ENCODE measurements at places on chromosomes 1 and 21. TPM values are rescaled to one million over a fixed set of nuclear protein-coding genes. Genes with fewer than 3 reads are reported as not detected.

The CLCNKA gene
- 4.7 TPM for total RNA-seq

The MCL1 gene
- total RNA-seq: 607 TPM

The NEK2 gene
- total RNA-seq: 0.35 TPM

The MLLT11 gene
- total RNA-seq: 1.2 TPM

The OR2L13 gene
- total RNA-seq: not detected

The RSRP1 gene
- total RNA-seq: 208 TPM

The FCER1G gene
- total RNA-seq: 82.9 TPM

The AIM2 gene
- total RNA-seq: 1.1 TPM

The ANGPTL7 gene
- total RNA-seq: 19.4 TPM

The KIRREL1 gene
- total RNA-seq: 136 TPM

The TDRD5 gene
- not detected for total RNA-seq

The IGSF5 gene
- total RNA-seq: not detected

The S100A5 gene
- total RNA-seq: not detected

The ZNF593OS gene
- not detected for total RNA-seq

The SYCP1 gene
- total RNA-seq: not detected

The PLA2G2E gene
- not detected for total RNA-seq

The SEMA4A gene
- 15.8 TPM for total RNA-seq

The TMEM269 gene
- 0.35 TPM for total RNA-seq

The DMBX1 gene
- not detected for total RNA-seq

The TMPRSS2 gene
- not detected for total RNA-seq

The OR2T10 gene
- not detected for total RNA-seq

The NBPF19 gene
- total RNA-seq: 36.0 TPM

The PRRX1 gene
- total RNA-seq: 66.6 TPM

The MAN1C1 gene
- 26.0 TPM for total RNA-seq

The RGSL1 gene
- total RNA-seq: not detected

The GJA4 gene
- 64.2 TPM for total RNA-seq

The KIF21B gene
- total RNA-seq: 4.2 TPM

The PIGV gene
- 22.9 TPM for total RNA-seq

The CLDN19 gene
- 0.14 TPM for total RNA-seq

The TRIM46 gene
- total RNA-seq: 5.8 TPM

The MAP1LC3C gene
- total RNA-seq: 2.3 TPM

The PRAMEF18 gene
- total RNA-seq: not detected

The OR2T2 gene
- not detected for total RNA-seq

The GNAT2 gene
- not detected for total RNA-seq

The NTNG1 gene
- 0.99 TPM for total RNA-seq

The NIBAN1 gene
- 215 TPM for total RNA-seq

Measured in thoracic aorta (tissue), 2 donors.